ENCODE measurements at places on chromosomes 5 and 9.

- no peak for DNase-seq
These were observed 8.2 kb downstream of the TMEM268 start for GRCh38 chr9:114619191-114619761.

DNA sequence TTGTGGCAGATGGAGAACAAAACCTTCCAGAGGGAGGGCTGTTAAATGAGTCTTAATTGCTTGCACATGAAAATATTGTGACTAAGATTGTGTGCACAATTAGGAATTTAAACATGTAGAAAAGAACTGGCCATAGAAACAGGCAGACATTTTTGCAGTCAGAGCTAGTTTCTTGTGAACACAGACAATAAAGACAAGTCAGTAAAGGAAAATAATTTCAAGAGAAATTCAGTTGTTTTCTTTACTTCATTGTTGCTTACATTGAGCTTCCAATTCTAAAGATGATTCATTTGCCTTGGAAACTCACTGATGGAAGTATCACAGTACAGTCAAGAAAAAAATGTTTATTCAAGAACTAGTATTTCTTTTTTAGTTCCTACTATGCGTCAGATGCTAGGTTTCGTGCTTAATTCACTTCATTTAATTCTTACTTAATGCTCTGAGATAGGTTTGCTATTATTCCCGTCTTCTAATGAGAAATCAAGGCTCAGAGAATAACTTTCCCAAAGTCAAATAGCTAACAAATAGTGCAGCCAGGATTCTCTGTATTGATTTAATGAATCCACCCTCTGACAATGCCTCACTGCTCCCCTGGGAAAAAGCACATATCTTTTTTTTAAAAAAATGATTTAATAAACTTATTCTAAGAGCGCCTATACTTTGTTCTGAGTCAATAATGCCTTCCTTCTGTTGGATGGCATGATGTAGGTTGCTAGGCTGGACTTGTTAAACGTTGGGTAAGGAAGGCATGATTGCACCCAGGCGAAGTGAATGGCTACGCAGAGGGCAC is 581.4 kb downstream of the RAB3C start:
- DNase-seq: no peak

- DNase-seq: no peak
These were observed 15.2 kb downstream of the TSTD2 start for GRCh38 chr9:97617939-97618416.

GRCh38 chr5:163659568-163659902 is 154.1 kb downstream of the MAT2B start:
- DNase-seq: no peak

- no peak for DNase-seq
These were observed 36.2 kb downstream of the UBE2QL1 start for GRCh38 chr5:6484899-6485298.

- DNase-seq: no peak
These were observed 71.3 kb upstream of the RAPGEF6 start for GRCh38 chr5:131706281-131706680.

- DNase-seq: no peak
These were observed 82.7 kb upstream of the NEURL1B start for GRCh38 chr5:172558076-172558976.

GRCh38 chr9:38707885-38708637 is 11.9 kb downstream of the FAM240B start:
- DNase-seq: no peak

DNA sequence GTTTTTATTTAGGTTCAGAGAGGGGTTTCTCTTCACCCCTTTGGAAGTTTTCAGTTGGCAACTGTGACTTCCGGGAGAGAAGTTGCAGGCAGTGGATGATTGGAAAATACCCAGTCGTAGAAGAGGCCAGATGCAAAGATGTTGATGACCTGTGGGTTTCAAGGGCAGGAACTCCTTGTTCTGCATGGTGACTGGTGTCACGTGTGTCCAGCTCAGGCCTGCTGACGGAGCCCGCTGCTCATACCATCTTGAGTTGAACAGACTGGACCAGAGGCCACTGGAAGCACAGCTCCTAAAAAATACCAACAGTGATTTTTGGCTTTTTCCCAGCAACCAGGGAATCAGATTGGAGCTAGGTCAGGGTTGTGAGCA is 243.9 kb upstream of the KLF4 start:
- peak; percentile 15 for DNase-seq

GRCh38 chr5:108729242-108729615 is 18.5 kb upstream of the FER start:
- DNase-seq: no peak

DNA sequence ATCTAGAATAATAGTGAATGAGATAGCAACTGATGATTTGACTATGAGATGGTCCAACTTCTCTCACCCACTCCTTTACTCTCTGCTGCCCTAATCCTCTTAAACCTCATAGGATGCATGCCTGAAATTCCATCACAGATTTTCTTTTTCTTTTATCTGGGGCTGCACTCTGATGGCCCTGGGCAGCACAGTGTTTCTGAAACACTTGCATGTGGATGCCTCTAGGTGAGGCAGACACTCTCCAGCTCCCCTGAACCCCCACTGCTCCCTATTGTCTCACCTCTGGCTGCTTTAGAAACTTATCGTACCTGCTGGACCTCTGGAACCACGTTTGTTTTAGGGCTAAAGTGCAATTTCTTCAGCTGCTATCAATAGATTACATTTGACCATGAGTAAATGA is 67.5 kb downstream of the HTR4 start:
- no peak for DNase-seq

- no peak for DNase-seq
These were observed 52.7 kb upstream of the GDNF start for GRCh38 chr5:37892586-37892985.

DNA sequence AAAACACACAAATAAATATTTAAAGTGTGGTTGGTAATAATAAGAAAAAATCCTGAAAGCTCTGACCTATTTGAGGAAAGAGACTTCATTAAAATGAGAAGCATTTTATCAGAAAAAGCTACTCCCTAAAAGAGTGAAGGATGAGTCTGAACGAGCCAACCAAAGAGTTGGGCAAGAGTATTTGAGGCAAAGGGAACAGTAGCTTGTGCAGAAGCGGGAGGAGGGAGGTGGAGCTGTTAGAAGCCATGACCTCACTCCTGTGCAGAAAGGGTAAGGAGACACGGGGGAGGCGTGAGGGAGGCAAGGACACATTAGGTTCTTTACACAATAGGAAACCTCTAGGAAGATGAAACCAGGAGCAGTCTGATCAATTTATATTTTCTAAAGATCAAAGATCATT is 29.4 kb downstream of the SH3RF2 start:
- no peak for DNase-seq

All from C1 segment of cervical spinal cord (tissue), 14 donors.